ENCODE measurements at places on chromosomes 11 and 22. TPM values are rescaled to one million over a fixed set of nuclear protein-coding genes. Genes with fewer than 3 reads are reported as not detected.

The TRPM5 gene
- under 0.01 TPM for total RNA-seq

The TYR gene
- not detected for total RNA-seq

The MMP1 gene
- total RNA-seq = 0.43 TPM

The PRR33 gene
- not detected for total RNA-seq

The TNNT3 gene
- 10.1 TPM for total RNA-seq

The TIGD3 gene
- total RNA-seq = 0.11 TPM

The XKR3 gene
- not detected for total RNA-seq

The PNPLA5 gene
- not detected for total RNA-seq

The OR2D2 gene
- 0.79 TPM for total RNA-seq

The USP28 gene
- 31.4 TPM for total RNA-seq

The KCNK7 gene
- total RNA-seq = not detected

The MRGPRX4 gene
- not detected for total RNA-seq

The MPPED1 gene
- not detected for total RNA-seq

The DTX4 gene
- 16.1 TPM for total RNA-seq

The OR5B21 gene
- total RNA-seq = not detected

The MMP8 gene
- total RNA-seq = not detected

The CRYBB3 gene
- not detected for total RNA-seq

The C11orf52 gene
- total RNA-seq = 8.1 TPM

The OVOL1 gene
- total RNA-seq = 1.3 TPM

The IRAG1 gene
- 0.76 TPM for total RNA-seq

The OR52A1 gene
- not detected for total RNA-seq

The C11orf97 gene
- not detected for total RNA-seq

The TUBA8 gene
- total RNA-seq = 0.39 TPM

The VSIG2 gene
- under 0.01 TPM for total RNA-seq

The CASP12 gene
- not detected for total RNA-seq

The NXPE2 gene
- total RNA-seq = 0.76 TPM

The DEFB131B gene
- not detected for total RNA-seq

The APOL5 gene
- total RNA-seq = not detected

The ASRGL1 gene
- not detected for total RNA-seq

The GAB4 gene
- total RNA-seq = not detected

The FGF19 gene
- total RNA-seq = not detected

The KRTAP5-9 gene
- total RNA-seq = not detected

The TH gene
- 41.6 TPM for total RNA-seq

The MLC1 gene
- total RNA-seq = under 0.01 TPM

The C11orf42 gene
- not detected for total RNA-seq

The AKIP1 gene
- total RNA-seq = 42.6 TPM

The TRIM34 gene
- 11.0 TPM for total RNA-seq

The RASGRP2 gene
- not detected for total RNA-seq

The MN1 gene
- total RNA-seq = 32.0 TPM

The OMP gene
- not detected for total RNA-seq

The SHANK3 gene
- 1.2 TPM for total RNA-seq

The ART5 gene
- total RNA-seq = not detected

The CENPM gene
- 14.9 TPM for total RNA-seq

The CALCB gene
- 0.76 TPM for total RNA-seq

The OR52I2 gene
- not detected for total RNA-seq

Data from placental epithelial cell (primary cell).